ENCODE measurements at places on chromosomes 7 and 10.
A peak's percentile ranks its signal among the peaks of the same experiment; 100 is the strongest.

GRCh38 chr10:124176349-124177179 lies 83.2 kb upstream of the CHST15 start:
- DNase-seq = no peak

DNA sequence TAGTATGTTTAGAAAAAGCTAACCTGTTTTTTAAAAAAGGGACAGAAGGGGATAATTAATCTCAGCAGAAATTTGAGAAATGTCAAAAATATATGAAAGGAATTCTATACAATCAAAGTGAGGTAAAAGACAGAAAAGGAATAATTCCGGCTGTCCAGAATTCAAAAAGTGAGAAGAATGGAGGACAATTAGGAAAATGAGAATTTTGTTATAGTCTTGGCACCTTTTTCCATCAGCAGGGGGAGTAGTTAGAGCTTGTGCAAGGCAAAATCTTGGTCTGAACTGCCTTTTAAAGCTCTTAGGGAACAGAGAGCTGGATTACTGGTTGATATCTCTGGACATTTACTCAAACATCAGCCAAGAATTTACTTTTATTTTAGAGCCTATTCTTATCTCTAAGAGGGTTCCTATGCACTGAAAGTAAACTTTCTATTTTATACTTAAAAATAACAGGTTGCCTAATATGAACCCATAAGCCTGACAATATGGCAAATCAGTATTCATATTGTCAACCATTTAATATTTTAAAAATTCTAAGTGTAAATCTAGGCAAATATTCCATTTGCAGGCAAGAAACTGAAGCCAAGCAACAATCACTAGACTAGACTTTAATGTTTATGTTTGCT lies 185.6 kb downstream of the ANK3 start:
- DNase-seq = peak; percentile 1

GRCh38 chr7:24701261-24702235 lies 55.7 kb downstream of the GSDME start:
- peak; percentile 54 for DNase-seq

DNA sequence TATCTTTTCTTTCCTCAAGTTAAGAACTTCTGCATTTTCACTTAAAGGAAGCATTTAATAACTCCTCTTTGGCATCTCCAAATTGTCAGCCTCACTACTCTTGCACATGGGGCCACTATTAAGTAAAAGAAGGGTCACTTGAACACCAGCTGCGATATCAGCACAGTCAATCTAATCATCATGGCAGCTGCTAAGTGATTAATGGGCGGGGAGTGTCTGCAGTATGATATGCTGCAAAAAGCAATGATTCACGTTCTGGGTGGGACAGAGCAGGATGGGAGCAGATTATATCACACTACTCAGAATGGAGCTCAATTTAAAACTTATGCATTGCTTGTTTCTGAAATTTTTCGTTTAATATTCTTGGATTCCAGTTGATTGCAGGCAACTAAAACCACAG lies 447.4 kb upstream of the PFKP start:
- DNase-seq = no peak

GRCh38 chr7:95046494-95047240 lies 139.3 kb downstream of the PPP1R9A start:
- DNase-seq = peak; percentile 55

DNA sequence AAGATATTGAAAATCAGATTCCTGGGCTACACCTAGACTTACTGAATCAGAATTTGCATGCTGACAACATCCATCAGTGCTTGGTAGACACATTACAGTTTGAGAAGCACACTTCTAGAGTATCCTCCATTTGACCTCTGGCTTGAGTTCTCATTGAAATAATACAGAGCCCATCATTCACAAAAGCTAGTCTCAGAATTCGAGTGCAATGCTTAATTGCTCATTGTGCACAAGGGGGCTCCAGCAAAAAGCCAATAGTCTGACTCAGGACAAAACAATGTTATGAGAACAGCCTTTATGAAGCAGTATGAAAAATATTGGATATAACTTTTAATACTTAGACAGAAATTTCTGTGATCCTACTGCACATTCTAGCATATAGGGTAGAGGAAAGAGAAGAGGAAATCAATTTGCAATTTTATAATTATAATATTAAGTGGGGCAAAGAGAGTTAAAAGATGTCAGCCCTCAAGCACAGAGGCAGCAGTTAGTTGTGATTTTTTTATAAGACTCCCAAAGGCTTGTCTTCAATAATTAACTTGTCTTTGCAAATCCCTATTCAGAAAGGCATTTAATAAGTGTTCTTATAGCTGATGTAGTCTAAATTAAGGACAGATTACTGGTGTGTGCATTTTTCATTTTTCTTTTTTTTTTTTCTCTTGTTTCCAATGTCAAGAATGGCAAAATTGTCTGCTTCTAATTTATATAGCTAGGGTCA lies 105.8 kb upstream of the ANK3 start:
- DNase-seq = peak; percentile 1

- no peak for DNase-seq
Measured at GRCh38 chr7:110929480-110930249, 161.3 kb upstream of the LRRN3 start.

- DNase-seq = peak; percentile 17
Measured at GRCh38 chr7:106421181-106421762, 136.5 kb upstream of the NAMPT start.

DNA sequence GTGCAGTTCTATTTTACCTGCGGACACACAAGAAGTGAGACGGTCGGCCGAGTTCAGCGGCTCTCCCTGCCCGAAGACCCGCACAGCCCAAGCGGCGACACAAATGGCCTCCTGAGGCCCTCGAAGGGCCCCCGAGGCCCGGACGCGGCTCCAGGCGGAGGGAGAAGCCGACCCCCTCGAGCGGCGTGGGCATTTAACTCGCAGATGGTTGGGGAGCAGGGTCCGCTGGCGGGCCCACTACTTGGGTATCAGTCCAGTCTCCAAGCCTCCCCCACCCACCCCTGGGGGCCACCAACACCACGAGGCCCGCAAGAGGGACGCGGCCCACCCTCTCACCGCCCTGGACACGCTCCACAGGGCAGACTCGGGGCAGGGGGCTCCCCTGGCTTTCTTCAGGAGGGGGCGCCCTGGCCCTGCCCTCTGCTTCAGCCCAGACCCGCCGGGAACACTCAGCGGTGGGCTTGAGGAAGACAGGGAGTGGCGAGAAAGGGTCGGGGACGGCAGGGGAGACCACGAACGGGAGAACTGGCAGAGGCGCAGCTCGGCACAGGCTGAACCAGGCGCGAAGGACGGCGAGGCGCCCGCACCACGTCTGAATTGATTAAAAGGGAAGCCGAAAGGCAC lies 1.7 kb downstream of the IGF2BP3 start:
- no peak for DNase-seq

- DNase-seq = peak; percentile 4
Measured at GRCh38 chr10:28991333-28992270, 297.3 kb upstream of the LYZL1 start.

- no peak for DNase-seq
Measured at GRCh38 chr7:22823142-22823497, 471 bp upstream of the TOMM7 start.

GRCh38 chr10:72164617-72165016 lies 51.2 kb upstream of the ANAPC16 start:
- no peak for DNase-seq

DNA sequence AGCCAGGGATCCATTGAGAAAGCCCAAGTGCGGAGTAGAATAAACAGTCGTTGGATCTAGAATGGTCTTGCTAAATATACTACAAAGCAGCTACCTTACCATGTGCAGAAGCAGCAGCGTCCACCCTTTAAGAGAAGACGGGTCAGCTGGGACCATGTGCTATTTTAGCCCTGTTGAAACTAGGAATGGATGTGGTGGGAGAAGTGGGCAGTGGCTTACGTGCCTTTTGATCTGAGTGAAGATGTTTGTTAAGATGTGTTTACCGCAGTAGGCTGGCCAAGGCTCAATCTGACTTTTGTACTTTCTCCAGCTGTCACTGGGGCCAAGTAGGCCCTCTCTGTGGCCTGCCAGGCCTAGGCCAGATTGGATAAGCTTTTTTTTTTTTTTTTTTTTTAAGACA lies 9.2 kb downstream of the HABP2 start:
- no peak for DNase-seq

All from NCI-H1417 (cell line).